ENCODE measurements at places on chromosomes 11 and 22.

- H3K4me3 ChIP-seq, result no peak overlapping the region
- no peak for DNase-seq
- H3K4me1 ChIP-seq, result no peaks in the 10 kb centered on the region
- H3K36me3 ChIP-seq, result no peaks in the 10 kb centered on the region
- H3K27me3 ChIP-seq, result peaks cover 8% of the 10 kb centered on the region
Observed at GRCh38 chr11:60783141-60783484, 2.0 kb upstream of the MS4A10 start.

DNA sequence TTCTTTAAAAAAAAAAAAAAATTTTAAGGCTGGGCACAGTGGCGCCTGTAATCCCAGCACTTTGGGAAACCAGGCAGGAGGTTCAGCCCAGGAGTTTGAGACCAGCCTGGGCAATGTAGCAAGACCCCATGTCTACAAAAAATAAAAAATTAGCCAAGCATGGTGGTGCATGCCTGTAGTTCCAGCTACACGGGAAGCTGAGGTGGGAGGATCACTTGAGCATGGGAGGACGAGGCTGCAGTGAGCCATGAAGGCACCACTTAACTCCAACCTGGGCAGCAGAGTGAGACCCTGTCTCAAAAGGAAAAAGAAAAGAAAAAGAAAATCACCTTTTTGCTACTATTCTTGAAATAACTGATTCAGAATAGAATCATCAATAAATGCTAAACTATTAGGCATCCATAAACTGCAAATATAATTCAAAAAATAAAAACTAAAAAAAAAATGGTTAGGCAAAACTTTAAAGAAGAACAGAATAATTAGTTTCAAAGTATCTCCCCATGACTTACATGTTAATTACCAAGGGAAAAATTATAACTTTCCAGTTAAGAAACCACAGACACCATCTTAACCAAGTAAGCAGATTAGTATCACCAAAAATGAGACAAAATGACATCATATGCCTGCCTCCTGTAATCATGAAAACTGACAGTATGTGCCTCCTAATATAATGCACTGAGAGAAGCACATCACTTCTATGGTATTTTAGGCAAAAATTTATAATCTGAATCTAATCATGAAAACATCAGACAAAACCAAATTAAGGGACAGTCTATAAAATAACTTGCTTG is 63.6 kb downstream of the DENND5A start:
- DNase-seq, result no peak
- peak overlapping the region; percentile 5 for H3K27ac ChIP-seq
- H3K36me3 ChIP-seq, result peaks cover 33% of the 10 kb centered on the region
- H3K4me3 ChIP-seq, result peak overlapping the region; percentile 34
- H3K4me1 ChIP-seq, result peaks cover 37% of the 10 kb centered on the region

- H3K4me3 ChIP-seq, result no peak overlapping the region
- no peaks in the 10 kb centered on the region for H3K4me1 ChIP-seq
Observed at GRCh38 chr11:86570020-86570419, 102.4 kb downstream of the ME3 start.

DNA sequence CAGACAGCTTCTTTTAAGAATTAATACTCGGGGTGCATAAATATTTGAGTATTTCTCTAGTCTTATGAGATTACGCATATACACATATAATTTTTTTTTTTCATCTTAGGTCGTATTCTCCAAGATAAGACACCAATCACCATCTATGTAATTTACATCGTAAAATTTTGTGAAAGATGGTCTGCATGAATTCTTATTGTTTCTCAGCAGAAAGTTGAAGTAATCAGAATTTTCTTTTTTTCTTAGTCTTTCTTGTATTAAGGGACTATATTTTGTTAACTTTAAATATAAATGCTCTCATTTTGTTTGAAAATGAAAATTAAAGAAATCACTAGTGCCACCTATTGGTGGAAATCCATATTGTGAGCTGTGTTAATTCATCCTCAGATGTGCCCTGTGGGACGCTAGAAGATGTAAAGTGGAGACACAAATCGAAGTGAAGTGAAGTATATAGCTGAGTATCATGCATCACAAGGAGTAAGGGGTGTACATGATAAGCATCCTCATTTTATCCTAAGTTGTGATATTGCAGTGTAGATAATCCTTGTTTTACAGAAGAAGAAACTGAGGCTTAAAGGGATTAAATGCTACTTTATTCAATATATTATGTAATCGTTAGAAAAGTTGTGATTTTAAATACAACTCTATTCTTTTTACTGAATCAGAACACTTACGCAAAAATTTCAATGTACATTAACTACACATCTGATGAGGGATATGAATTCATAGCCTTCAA is 2084.3 kb downstream of the LRRC4C start:
- peaks cover 11% of the 10 kb centered on the region for H3K4me1 ChIP-seq
- H3K27me3 ChIP-seq, result no peaks in the 10 kb centered on the region
- H3K27ac ChIP-seq, result no peak overlapping the region
- no peak overlapping the region for H3K4me3 ChIP-seq
- H3K36me3 ChIP-seq, result no peaks in the 10 kb centered on the region

DNA sequence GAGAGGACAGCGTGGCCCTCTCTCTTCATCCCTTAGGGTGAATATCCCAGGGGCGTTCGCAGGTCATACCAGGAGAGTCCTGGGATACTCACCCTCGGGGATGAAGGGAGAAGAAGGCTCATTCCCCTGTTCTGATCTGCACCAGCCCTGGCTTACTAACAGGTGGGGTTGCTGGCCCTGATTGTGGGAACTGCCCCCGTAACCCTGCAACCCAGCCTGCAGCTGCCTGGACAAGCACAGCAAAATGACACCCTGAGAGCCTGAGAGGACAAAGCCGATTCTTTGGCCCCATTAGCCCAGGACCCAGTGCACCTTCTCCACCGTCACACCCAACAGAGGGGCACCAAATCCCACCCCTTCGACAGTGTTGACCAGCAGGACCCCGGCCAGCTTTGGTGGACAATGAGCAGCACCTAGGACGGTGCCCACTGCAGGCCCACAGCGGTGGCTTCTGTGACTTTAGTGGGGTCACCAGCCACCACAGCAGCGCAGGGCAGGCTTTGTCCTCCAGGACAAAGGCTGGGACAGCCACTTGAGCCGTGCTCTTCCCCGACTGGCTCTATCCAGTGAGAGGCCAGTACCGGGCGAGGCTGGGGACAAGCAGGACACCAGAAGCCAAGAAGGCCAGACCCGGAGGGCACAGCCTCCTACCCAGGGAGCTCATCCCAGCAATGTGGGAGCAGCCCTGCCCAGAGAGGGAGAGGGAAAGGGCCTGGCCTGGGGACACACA is 98.5 kb upstream of the RTL6 start:
- H3K27me3 ChIP-seq, result peaks cover 27% of the 10 kb centered on the region
- H3K36me3 ChIP-seq, result no peaks in the 10 kb centered on the region
- no peak overlapping the region for H3K27ac ChIP-seq
- no peak overlapping the region for H3K4me3 ChIP-seq
- no peaks in the 10 kb centered on the region for H3K4me1 ChIP-seq

DNA sequence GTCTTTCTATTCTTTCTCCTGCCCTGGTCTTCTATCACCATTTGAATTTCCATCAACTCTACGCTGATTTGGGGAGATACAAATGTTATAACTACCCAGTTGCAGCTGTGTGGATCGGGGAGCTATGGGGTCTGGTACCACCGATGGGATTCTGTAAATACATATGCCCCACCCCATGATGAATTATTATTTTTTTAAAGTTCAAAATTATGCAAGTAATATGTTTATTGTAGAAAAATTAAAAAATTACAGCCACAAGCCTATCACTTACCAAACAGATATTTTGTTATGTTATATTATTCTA is 52.4 kb upstream of the CLMP start:
- peaks cover 8% of the 10 kb centered on the region for H3K4me1 ChIP-seq
- H3K36me3 ChIP-seq, result no peaks in the 10 kb centered on the region
- H3K27ac ChIP-seq, result no peak overlapping the region
- H3K4me3 ChIP-seq, result no peak overlapping the region

DNA sequence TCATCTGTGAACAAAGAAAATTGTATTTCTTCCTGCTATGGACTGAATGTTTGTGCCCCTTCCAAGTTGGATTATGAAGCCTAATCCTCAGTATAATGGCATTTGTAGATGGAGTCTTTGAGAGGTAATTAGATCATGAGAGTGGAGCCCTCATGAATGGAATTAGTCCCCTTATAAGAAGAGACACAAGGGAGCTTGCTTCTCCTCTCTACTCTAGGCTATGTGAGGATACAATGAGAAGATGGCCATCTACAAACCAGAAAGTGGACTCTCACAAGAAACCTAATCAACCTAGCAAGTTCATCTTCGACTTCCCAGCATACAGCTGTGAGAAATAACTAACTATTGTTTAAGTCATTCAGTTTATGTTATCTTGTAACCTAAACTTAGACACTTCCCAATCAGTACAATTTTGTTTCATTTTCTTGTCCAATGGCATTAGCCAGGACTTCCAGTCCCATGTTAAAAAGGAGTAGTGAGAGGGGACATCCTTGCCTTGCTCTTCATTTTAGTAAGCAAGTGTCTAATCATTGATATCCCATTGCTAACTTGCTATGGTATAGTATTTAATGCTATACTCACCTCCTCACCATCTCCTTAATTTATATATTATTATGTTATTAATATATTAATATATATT is 45.7 kb downstream of the PDGFD start:
- no peaks in the 10 kb centered on the region for H3K4me1 ChIP-seq
- DNase-seq, result no peak
- no peak overlapping the region for H3K27ac ChIP-seq
- H3K36me3 ChIP-seq, result no peaks in the 10 kb centered on the region
- no peaks in the 10 kb centered on the region for H3K27me3 ChIP-seq

- no peaks in the 10 kb centered on the region for H3K4me1 ChIP-seq
- H3K27me3 ChIP-seq, result no peaks in the 10 kb centered on the region
- no peak overlapping the region for H3K27ac ChIP-seq
- no peaks in the 10 kb centered on the region for H3K36me3 ChIP-seq
- no peak for DNase-seq
Observed at GRCh38 chr11:28514391-28514790, 406.2 kb downstream of the METTL15 start.

GRCh38 chr11:122398167-122398566 is 257.4 kb upstream of the UBASH3B start:
- no peaks in the 10 kb centered on the region for H3K4me1 ChIP-seq
- H3K27me3 ChIP-seq, result no peaks in the 10 kb centered on the region
- DNase-seq, result no peak
- no peak overlapping the region for H3K4me3 ChIP-seq

DNA sequence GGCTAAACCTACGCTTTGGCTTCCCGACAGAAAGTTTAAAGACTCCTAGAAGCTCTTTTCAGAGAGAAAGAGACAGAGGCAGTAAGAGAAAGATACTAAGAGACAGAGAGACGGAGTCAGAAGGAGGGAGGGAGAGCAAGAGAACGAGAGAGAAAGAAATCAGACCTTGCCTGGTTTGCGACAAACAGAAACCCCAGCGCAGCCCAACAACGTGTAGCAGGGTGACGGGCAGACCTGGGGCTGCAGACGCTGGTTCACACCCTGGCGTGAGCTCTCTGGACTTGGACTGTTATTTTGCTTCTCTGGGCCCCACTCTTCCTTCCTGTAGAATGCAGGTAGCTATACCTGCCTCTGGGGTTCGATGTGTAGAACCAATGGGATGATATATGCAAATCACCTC is 244.4 kb upstream of the SYN3 start:
- H3K27ac ChIP-seq, result no peak overlapping the region
- no peaks in the 10 kb centered on the region for H3K4me1 ChIP-seq
- no peaks in the 10 kb centered on the region for H3K36me3 ChIP-seq
- no peaks in the 10 kb centered on the region for H3K27me3 ChIP-seq

GRCh38 chr11:10784232-10785145 is 24.2 kb downstream of the EIF4G2 start:
- no peak overlapping the region for H3K27ac ChIP-seq
- no peaks in the 10 kb centered on the region for H3K4me1 ChIP-seq
- DNase-seq, result no peak
- H3K4me3 ChIP-seq, result no peak overlapping the region
- H3K27me3 ChIP-seq, result no peaks in the 10 kb centered on the region

- DNase-seq, result no peak
- peaks cover 18% of the 10 kb centered on the region for H3K4me1 ChIP-seq
- no peak overlapping the region for H3K27ac ChIP-seq
Observed at GRCh38 chr11:75779960-75780359, 11.4 kb downstream of the DGAT2 start.

GRCh38 chr11:102573851-102574250 is 43.3 kb upstream of the MMP7 start:
- peaks cover 26% of the 10 kb centered on the region for H3K4me1 ChIP-seq
- H3K36me3 ChIP-seq, result peaks cover 12% of the 10 kb centered on the region
- H3K4me3 ChIP-seq, result no peak overlapping the region
- DNase-seq, result no peak

GRCh38 chr11:130940706-130941105 is 24.4 kb upstream of the SNX19 start:
- no peaks in the 10 kb centered on the region for H3K36me3 ChIP-seq
- DNase-seq, result no peak
- peaks cover 3% of the 10 kb centered on the region for H3K27me3 ChIP-seq
- no peaks in the 10 kb centered on the region for H3K4me1 ChIP-seq
- H3K27ac ChIP-seq, result no peak overlapping the region

DNA sequence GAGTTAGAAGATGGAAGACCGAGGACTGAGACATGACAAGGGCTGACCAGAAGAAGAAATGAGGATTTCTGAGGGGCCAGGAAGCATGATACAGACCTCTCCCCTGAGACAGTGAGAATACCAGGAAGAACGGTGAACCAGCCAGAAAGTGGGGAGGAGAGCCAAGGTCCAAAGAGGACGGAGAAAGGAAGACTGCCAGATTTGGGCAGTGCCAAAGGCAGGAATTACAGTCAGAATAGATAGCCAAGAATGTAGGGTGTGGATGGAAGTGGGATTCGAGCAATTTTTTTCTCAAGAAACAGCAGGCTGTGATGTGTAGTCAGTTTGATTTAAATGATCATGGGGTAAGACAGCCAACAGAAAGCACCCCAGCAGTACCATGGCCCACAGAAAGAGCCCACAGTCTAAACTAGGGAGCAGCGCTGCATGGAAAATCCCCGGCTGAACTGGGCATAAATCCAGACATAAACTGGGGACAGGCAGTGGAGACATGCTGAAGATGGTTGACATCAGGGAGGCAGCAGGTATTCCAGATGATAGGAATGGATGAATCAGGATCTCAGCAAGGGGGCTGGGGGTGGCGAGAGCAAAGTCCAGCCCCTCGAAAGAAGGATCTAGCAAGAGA is 67.3 kb upstream of the BARX2 start:
- H3K4me1 ChIP-seq, result no peaks in the 10 kb centered on the region
- no peak for DNase-seq
- H3K4me3 ChIP-seq, result no peak overlapping the region
- no peaks in the 10 kb centered on the region for H3K36me3 ChIP-seq

DNA sequence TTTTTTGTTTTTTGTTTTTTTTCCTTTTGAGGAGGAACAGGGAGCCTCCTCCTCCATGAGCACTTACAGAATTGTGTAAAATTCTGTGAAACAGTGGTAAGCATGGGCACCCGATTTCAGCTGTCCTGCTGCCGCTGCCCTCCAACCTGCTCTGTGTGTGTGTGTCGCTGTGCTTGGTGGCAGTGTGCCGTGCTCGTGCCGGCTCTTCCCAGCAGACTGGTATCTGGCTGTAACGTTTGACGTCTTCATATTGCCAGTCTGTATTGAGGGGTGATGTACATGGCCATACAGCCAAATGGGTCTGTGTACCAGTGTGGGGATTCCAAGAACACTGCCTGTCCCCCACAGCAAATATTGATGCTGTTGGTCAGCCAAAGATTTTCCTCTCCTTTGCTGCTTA is 97.1 kb downstream of the CWC15 start:
- H3K27me3 ChIP-seq, result peaks cover 2% of the 10 kb centered on the region
- H3K4me3 ChIP-seq, result peak overlapping the region; percentile 29
- H3K36me3 ChIP-seq, result no peaks in the 10 kb centered on the region
- peak overlapping the region; percentile 72 for H3K27ac ChIP-seq
- H3K4me1 ChIP-seq, result peaks cover 16% of the 10 kb centered on the region
